ENCODE measurements at places on chromosomes 4 and X.

- no peak for DNase-seq
These were observed 27.1 kb downstream of the MORC4 start for GRCh38 chrX:106972896-106973295.

GRCh38 chr4:20313237-20314030 lies 61.7 kb downstream of the SLIT2 start:
- DNase-seq = no peak

DNA sequence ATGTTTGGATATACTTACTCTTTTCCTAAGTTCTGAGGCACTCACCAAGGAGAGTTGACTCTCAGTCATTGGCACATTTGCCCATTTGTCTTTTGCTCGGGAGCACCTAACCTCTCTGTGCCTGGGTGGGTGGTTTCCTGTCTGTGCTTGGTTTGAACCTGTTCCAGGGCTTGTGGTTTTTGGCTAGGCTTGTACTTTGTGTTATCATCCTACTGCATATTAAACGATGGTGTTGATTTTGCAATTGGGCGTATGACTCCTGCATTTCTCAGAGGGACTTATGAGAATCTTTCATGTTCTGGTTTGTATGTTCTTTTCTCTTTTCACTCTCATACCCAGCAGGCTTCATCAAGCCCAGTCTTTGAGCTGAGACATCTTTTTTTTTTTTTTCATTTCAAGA lies 161.7 kb downstream of the BTC start:
- no peak for DNase-seq

GRCh38 chrX:15376956-15377355 lies 7.3 kb downstream of the VEGFD start:
- DNase-seq = no peak

- DNase-seq = no peak
These were observed 979 bp downstream of the EFNB1 start for GRCh38 chrX:68829582-68830418.

DNA sequence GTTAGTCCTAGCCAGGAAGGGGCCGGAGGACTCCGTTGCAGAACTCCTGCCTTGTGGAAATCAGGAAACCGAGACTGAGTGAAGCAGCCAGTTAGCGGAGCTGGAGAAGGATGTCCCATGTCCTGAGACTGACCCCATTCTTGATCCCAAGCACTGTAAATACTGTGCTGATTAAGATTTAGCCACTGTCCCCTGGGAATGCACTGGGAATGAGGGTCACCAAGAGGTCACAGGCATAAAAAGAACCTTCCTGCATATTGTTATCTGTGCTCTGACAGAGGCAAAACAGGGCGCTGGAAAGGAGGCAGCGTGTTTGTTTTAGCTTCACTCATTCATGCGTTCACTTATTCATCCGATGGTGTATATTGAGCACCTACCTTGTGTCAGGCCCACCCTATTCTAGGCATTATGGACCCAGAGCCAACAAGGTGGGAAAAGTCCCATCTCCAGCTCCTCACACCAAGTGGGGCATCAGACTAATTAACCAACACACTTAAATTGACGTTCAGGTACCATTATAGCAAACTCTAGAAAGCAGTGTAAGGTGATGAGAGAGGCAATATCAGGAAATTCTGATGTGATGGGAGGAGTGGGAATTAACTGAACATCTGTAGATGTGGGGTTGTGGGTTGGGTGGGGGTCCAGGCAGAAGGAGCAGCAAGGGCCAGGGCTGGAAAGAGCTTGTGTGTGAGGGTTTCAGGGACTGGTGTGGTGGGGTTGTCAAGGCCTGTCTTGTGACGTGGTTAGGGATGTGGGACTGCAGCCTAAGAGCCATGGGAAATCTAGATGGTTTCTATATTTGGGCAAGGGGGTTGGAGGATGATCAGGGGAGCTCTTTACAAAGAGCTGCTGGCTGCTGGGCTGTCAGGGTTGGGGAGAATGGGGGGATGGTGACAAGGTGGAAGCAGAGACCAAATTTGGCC lies 10.6 kb upstream of the SLC2A9 start:
- no peak for DNase-seq

DNA sequence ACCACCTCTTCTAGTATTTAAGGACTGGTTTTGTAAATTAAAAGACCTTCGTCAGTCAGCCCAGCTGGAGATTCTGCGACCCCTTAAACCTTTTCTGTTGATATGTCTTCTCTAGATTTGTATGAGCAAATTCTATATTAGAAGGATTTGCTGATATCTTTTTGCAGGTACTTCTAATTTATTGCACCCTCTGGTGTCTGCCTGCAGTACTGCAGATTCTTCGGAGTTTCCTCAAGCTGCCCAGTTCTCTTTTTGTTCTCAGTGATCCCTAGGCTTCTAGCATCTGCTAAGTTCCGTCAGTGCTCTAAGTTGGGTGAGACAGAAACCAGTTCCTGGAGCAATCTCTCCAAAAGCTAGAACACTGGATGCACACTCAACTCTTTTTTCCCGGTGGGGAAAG lies 545.2 kb downstream of the C4orf33 start:
- DNase-seq = no peak

DNA sequence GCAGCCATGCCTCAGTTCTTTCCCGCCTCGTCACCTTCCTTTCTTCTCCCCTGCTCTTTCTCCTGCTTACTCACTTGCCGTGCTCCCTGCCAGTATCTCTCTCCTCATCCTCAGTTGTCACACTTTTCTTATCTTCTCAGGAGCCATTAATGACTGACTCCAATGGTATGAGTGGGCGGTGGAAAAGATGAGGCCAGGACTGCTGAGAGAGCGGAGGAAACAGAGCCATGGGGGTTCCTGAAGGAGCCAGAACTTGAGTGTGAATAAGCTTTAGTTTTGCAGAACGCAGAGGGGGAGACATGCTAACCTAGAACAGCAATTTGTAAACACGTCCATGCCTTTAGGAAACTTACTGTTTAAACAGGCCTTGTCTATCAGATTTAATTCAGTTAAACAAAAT lies 126.5 kb downstream of the CHIC2 start:
- no peak for DNase-seq

DNA sequence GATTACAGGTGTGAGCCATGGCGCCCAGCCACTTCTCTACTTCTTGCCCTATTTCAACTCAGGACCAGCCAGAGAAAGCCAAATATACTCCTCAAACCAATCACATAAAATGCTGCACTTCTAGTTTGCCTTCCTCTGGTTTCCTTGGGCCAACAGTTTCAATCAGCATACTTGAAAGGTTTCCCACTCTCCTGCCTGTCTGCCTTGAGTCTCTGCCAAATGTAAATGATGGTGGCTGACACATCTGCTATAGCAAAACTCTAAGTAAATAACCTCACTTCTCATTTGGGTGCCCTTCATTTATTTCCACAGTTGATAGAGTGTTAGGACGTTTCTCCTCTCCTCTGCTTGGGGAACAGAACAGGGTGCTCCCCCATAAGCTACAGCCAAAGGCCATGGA lies 36.4 kb upstream of the PPA2 start:
- DNase-seq = no peak

GRCh38 chrX:68728186-68728585 lies 80.7 kb downstream of the STARD8 start:
- no peak for DNase-seq

- no peak for DNase-seq
These were observed 18.9 kb downstream of the LEF1 start for GRCh38 chr4:108149588-108150380.

GRCh38 chr4:26964994-26965393 lies 104.4 kb downstream of the STIM2 start:
- no peak for DNase-seq

DNA sequence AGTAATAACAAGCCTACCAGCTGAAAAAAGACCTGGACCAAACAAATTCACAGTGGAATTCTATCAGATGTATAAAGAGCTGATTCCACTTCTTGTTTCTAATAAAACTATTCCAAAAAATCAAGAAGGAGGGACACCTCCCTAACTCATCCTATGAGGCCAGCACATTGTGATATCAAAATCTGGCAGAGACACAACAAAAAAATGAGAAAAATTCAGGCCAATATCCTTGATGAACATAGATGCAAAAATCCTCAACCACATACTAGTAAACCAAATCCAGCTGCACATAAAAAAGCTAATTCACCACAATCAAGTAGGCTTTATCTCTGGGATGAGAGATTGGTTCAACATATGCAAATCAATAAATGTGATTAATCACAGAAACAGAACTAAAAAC lies 147.9 kb upstream of the NEIL3 start:
- no peak for DNase-seq

DNA sequence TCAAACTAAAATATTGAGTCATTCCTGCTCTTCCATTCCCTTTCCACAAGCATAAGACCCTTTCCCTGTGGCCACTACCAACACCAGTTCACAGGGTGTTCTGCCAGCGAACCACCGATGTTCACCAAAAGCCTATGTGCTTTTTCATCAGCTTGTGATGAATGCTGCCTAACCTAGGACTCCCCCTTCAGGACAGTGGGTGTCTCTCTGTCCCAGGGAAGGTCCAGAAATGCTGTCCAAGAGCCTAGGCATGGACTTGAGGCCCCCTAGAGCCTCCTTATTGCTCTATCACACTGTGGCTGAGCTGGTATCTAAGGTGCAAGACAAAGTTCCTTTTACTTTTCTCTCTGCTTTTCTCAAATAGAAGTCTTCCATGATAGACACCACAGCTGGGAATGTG lies 1015.6 kb downstream of the PCDH19 start:
- no peak for DNase-seq

DNA sequence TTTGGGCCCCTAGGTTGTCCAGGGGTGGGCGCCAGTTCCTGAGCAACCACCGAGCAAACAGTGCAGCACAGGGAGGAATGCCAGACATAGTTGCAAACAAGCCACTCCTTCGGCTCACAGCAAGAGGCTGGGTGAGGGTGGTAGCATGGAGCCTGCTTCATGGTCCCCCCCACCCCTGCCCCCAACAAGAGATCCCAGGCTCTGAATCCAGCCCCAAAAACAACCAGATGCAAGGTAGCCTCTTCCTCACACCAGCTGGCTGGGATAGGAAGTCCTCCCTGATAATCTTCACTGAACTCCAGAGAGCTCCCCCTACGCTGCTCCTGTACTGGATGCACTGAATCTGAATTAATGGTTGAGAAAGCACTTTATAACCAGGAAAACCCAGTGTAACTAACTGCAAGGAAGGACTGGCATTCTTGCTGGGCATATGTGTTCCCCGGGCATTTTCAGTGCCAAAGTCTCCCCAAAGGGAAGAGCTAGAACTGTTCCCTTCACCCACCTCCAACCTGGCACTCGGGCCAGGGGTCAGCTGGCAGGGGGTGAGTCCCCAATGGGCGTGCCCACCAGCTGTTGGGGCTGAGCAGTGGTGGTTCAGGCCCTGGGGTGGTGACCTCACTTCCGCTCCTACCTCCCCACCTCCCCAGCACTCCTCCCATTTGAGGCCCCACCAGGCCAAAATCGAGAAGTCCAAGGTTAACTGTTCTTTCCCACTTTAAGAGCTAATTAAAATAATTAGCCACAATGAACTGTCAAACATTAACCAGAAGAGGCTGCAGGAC lies 1.5 kb downstream of the ELF4 start:
- no peak for DNase-seq

DNA sequence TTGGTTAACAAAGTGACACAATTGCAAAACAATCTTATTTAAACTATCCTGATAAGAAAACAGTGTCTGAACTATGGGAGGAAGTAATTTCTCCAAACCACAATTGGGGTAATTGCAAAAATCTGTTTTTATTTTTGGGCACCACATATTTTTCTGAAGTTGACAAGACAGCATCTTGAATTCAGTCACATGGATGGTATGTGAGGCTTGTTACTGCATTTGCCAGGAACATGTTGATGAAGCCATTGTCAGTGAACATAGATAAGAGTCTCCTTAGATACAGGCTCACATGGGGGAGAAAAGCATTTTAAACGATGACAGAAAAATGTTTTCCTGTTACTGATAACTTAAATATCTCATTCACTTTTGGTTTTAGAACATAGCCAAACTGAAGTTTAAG lies 5.5 kb upstream of the USP53 start:
- no peak for DNase-seq

DNA sequence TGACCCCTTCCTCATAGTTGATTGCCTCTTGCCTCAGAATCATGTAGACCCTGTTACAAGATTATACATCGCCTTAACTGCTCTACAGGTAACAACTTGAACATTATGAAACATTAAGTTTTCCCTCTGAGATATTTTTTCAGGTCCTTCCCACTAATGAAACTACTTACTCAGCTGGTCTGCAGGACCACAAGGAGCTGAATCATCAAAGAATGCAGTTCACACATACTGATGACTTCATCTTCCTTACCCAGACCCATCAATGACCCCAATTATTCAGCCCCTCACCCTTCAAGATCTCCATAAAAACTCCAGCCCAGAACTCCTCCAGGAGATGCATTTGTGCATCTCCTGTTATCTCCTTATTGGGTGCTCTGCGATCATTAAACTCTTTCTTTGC lies 720.9 kb downstream of the RAPGEF2 start:
- no peak for DNase-seq

GRCh38 chr4:18975916-18976808 lies 954.6 kb upstream of the LCORL start:
- no peak for DNase-seq

All from NCI-H1930 (cell line).